NCI-H1417 treated with DMSO at 0.1 percent for 48 hours (cell line): ENCODE measurements at places on chromosomes 3 and 15.

- no peak for DNase-seq
Measured at GRCh38 chr3:41288785-41289184, 89.5 kb downstream of the CTNNB1 start.

GRCh38 chr3:154188846-154189245 lies 67.7 kb downstream of the ARHGEF26 start:
- no peak for DNase-seq

DNA sequence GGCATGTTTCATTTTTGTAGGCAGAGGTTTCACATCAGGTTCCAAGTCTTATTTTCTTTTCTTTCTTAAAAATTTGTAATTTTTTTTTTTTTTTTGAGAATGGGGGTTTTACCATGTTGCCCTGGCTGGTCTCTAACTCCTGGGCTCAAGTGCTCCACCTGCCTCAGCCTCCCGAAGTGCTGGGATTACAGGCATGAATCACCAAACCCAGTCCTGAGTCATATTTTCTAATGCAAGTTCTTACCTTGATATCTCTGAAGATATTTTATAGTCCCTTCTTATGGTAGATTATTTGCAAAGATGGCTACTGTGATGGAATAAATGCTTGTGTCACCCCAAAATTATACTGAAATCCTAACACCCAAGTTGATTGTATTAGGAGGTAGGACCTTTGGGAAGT lies 63.8 kb downstream of the SLC9A9 start:
- no peak for DNase-seq

GRCh38 chr15:52790169-52790708 lies at the start of gene ONECUT1:
TSS of gene ONECUT1 (minus strand) at chr15:52790336. CDS start at chr15:52789884, 452 bp downstream.
- no peak for DNase-seq

GRCh38 chr3:23439080-23439479 lies 236.0 kb downstream of the UBE2E2 start:
- no peak for DNase-seq

GRCh38 chr15:77643764-77644163 lies 11.1 kb upstream of the LINGO1 start:
- DNase-seq = no peak

GRCh38 chr3:56878074-56878473 lies 76.3 kb upstream of the ARHGEF3 start:
- DNase-seq = no peak

DNA sequence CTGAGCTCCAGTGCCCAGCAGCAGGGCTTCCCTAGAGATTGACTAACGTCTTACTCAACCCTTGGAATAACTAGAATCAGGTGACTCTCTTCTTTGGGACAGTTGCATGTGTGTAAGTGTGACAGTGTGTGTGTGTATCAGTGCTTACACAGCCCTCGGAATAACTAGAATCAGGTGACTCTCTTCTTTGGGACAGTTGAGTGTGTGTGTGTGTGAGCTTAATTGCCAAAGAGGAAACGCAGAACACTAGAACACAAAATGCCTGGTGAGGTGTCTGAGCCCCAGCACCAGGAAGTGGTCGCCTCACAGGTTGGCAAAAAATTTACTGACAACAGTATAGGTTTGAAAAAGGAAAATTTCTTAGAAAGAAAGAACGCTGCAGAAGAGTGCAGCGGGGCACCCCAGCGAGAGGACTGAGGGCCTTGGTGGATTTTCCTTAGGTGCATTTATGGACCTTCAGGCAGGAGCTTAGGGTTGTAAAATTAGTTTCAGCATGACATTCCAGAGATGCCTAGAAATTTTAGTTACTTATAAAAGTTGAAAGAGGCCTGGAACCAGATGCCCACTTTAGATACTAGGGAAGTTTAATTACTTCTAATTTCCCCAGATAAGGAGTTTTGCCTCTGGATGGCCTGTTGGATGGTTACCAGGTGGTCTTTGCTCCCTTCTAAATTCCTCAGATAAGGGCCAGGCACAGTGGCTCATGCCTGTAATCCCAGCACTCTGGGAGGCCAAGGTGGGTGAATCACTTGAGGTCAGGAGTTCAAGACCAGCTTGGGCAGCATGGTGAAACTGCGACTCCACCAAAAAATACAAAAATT lies 3.7 kb upstream of the WDR82 start:
- no peak for DNase-seq

- DNase-seq = no peak
Measured at GRCh38 chr15:75201616-75202250, at the start of gene C15orf39. TSS of gene C15orf39 (plus strand) at chr15:75201882. CDS start at chr15:75206049, 4,167 bp downstream.

DNA sequence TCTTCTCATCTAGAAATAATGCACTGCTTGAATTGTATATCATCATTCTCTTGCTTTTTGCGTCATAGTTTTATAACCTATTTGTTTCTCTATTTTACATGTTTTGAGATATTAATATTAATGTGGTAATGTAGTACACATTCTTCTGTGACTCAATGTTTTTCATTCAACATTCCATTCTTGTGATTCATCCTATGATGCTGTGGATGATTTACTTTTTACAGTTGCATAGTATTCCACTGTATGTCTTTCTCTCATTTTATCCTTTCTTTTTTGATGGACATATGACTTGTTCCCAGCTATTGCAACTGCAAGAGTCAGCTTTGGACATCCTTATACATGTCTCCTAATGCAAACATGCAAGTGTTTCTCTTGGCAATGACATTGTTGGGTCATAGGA lies 20.6 kb upstream of the VEPH1 start:
- DNase-seq = no peak

- DNase-seq = no peak
Measured at GRCh38 chr3:130515755-130516154, 1.2 kb upstream of the COL6A6 start.

GRCh38 chr15:68389936-68390817 lies 41.8 kb downstream of the ITGA11 start:
- DNase-seq = no peak

GRCh38 chr15:61680260-61681037 lies 379.8 kb downstream of the VPS13C start:
- DNase-seq = no peak

- no peak for DNase-seq
Measured at GRCh38 chr3:168248383-168249204, 152.9 kb upstream of the GOLIM4 start.

- DNase-seq = no peak
Measured at GRCh38 chr3:71087143-71088018, 496.1 kb downstream of the FOXP1 start.

- no peak for DNase-seq
Measured at GRCh38 chr3:174776123-174776522, 83.0 kb upstream of the NAALADL2 start.

DNA sequence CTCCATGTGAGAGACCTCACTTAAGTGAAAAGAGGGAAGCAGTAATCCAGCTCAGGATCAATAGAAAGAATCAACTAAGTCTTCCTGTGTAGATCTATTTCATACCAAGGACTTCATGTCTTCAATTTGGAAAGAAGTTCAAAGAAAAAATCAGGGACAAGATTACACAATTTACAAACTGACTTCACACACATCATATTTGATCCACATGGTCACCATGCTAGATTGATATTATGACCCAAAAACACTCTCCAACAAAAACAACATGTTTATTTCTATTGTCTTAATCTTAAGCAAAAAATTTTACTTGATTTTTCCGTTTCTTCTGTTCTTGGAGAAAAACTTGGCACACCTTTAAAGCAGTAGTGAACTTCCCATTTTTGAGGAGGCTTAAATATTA lies 76.3 kb downstream of the THBS1 start:
- DNase-seq = no peak

- DNase-seq = no peak
Measured at GRCh38 chr15:52153900-52154895, 37.0 kb downstream of the GNB5 start.

- no peak for DNase-seq
Measured at GRCh38 chr15:76996526-76997401, 1.8 kb downstream of the PSTPIP1 start.

- peak; percentile 16 for DNase-seq
Measured at GRCh38 chr3:102089904-102090720, 240.8 kb downstream of the NFKBIZ start.

- DNase-seq = no peak
Measured at GRCh38 chr3:9913601-9914000, 3.3 kb upstream of the IL17RC start.

DNA sequence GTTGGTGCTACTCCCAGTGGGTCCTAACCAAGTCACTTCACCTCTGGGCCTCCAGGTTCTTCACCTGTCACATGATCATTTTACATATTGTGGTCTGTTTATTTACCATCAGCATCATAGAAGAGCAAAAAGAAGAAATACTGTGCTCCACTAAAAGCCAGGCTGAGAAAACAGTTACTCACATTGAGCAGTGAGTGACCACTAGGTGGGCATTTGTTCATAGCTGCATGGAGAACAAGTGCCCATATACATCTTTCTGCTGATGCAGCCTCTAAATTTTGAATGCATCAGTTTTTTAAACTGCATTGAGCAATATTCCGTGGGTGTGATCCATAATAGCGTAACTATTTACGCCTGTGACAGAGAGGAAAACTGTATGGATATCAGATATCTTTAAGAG lies 76.2 kb downstream of the DCUN1D1 start:
- DNase-seq = no peak

GRCh38 chr15:95263751-95264150 lies 1032.4 kb downstream of the MCTP2 start:
- no peak for DNase-seq

GRCh38 chr3:152043620-152044019 lies 170.2 kb downstream of the SUCNR1 start:
- no peak for DNase-seq

DNA sequence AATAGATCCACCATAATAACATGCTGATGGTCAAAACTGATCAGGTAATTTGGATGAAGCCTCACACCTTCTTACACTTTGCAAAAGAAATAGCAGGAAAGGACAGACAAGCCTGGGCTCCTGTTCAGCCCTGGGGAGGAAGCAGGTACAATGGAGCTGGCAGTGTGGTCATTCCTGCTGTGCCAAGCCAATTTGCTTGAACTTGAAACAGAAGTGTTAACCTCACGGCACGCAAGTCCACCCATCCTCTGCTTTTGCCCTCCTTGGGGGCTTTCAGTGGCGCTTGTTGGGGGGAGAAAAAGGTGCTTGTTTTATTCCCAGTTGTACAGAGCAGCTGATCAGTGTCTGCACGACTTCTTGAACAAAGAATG lies 36.8 kb upstream of the RFTN1 start:
- no peak for DNase-seq

- DNase-seq = no peak
Measured at GRCh38 chr15:31740203-31740602, 290.1 kb upstream of the CHRNA7 start.

- DNase-seq = no peak
Measured at GRCh38 chr15:66839506-66840112, 137.6 kb downstream of the SMAD6 start.
